ENCODE measurements at places on chromosomes 3 and 15. TPM values are rescaled to one million over a fixed set of nuclear protein-coding genes. Genes with fewer than 3 reads are reported as not detected.
A peak's percentile ranks its signal among the peaks of the same experiment; 100 is the strongest.

SAMD7 gene
- total RNA-seq = not detected

LRTM1 gene
- total RNA-seq = not detected

MEGF11 gene
- not detected for total RNA-seq

ROPN1 gene
- total RNA-seq = not detected

MOBP gene
- not detected for total RNA-seq

DNA sequence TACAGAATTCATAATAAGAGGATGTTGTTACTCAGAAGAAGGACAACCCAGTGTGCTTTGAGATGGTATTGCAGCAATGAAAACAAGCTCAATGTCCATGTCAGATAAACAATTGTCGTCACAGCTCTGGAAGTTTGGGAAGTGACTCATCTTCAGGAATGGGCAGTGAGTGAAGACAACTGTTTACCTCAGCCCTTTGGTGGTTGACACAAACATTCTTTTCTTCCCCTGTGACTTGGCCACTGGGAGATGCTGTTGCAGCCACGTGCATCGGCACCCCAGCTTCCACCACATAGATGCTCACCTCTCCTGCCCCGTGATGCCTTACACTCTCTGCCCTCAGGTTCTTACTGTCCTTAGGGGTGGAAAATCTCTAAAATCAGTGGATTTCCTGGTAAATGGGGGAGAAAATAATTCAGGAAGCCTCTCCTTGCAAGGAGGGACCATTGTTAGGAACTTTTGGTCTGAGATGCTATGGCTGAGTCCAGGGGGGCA is 114.1 kb upstream of the GALNT15 start:
- peak overlapping the region; percentile 86 for H3K27ac ChIP-seq
- no peaks in the 10 kb centered on the region for H3K36me3 ChIP-seq
- H3K4me3 ChIP-seq = no peak overlapping the region
- no peaks in the 10 kb centered on the region for H3K27me3 ChIP-seq
- H3K4me1 ChIP-seq = no peaks in the 10 kb centered on the region
- DNase-seq = peak; percentile 75

DNA sequence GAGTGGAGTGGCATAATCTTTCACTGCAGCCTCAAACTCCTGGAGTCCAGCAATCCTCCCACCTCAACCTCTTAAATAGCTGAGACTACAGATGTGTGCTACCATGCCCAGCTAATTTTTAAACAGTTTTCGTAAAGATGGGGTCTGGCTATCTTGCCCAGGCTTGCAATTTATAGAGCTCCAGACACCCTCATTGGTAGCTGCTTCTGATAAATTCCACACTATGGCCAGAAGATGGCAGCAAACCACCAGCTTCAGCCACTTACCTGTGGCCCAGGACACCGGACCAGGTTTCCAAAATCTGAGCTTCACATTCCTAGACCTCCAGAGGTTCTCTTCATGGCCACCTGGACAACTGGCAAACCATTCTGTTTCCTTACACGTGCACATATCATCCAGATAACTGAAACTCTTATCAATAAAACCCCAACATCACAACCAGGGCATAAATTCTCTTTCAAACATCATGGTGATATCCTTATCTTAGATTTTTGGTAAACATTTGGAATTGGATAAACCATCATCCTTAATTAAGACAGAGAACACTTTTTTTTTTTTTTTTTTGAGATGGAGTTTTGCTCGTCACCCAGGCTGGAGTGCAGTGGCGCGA is 28.9 kb downstream of the FBXW12 start:
- H3K4me1 ChIP-seq = peaks cover 17% of the 10 kb centered on the region
- no peaks in the 10 kb centered on the region for H3K36me3 ChIP-seq
- peak overlapping the region; percentile 90 for H3K27ac ChIP-seq
- no peak overlapping the region for H3K4me3 ChIP-seq

DNA sequence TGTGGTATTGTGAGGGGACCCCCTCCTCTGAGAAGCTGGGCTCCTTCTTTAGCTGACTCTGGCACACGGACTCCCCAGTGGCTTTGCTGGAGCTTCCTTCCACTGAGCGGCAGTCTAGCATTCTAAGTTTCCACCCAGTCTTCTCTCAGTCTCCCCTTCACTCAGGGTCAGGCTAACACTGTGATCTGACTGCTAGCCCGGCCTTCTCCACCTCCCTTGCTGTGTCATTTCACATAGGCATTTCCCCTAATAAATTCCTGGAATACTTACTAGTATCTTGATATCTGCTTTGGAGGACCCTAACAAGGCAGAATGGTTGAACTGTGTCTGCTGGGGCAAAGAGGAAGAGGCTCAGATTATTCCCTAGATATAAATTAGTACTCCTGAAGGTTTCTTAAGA is 106.2 kb upstream of the THBS1 start:
- no peak overlapping the region for H3K4me3 ChIP-seq
- H3K36me3 ChIP-seq = no peaks in the 10 kb centered on the region
- no peaks in the 10 kb centered on the region for H3K4me1 ChIP-seq
- no peak for DNase-seq
- H3K27ac ChIP-seq = peak overlapping the region; percentile 90

GRCh38 chr3:19543212-19543841 is 390.7 kb downstream of the EFHB start:
- H3K36me3 ChIP-seq = no peaks in the 10 kb centered on the region
- H3K4me3 ChIP-seq = no peak overlapping the region

- H3K4me1 ChIP-seq = no peaks in the 10 kb centered on the region
- no peak for DNase-seq
- H3K27me3 ChIP-seq = no peaks in the 10 kb centered on the region
- H3K4me3 ChIP-seq = peak overlapping the region; percentile 71
- no peaks in the 10 kb centered on the region for H3K36me3 ChIP-seq
Measured at GRCh38 chr3:12287727-12288181, 1.1 kb upstream of the PPARG start.

DNA sequence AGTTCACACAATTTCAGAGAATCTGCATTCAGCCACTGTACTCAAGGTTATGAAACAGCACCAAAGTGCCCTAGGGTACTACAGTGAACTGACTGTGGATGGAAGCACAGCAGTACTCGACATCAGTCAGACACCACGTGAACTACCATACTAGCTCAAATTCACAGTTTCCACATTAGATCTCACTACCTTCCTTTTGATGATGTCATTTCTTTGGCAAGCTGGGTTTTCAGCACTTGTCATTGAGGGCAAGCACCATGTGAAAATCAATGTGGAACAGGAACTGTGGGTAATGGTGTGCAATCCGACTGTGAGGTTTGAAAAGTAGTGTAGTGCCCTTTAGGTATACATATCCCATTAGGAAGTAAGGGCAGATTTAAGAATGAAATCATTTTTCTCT is 110.5 kb upstream of the BFSP2 start:
- H3K36me3 ChIP-seq = no peaks in the 10 kb centered on the region
- no peak for DNase-seq
- H3K27ac ChIP-seq = no peak overlapping the region
- H3K27me3 ChIP-seq = no peaks in the 10 kb centered on the region

DNA sequence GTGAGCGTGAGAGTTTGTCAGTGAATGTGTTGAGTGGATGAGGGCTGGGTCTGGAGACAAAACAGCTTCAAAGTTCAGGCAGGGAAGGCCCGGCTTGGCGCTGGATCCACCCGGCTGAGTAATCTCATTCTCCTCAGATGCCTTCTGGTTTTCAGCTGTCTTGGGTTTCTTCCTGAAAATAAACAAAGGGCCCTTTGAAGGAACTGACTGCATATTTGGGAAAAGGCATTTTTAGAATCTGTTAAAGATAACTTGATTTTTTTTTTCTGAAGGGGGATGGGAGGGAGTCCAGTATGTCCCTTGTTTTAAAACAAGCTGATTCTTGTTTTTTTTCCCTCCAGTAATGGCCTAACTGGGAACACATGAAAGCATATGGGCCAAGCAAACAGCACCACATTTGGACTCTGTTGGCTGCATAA is 86.4 kb downstream of the TIGIT start:
- no peaks in the 10 kb centered on the region for H3K27me3 ChIP-seq
- no peak overlapping the region for H3K4me3 ChIP-seq
- H3K4me1 ChIP-seq = peaks cover 8% of the 10 kb centered on the region
- peak; percentile 68 for DNase-seq

- H3K36me3 ChIP-seq = no peaks in the 10 kb centered on the region
- DNase-seq = no peak
- H3K27ac ChIP-seq = no peak overlapping the region
- no peaks in the 10 kb centered on the region for H3K27me3 ChIP-seq
- no peaks in the 10 kb centered on the region for H3K4me1 ChIP-seq
- no peak overlapping the region for H3K4me3 ChIP-seq
Measured at GRCh38 chr15:96629511-96629910, 299.0 kb downstream of the NR2F2 start.

GRCh38 chr3:67558426-67558825 is 96.0 kb downstream of the SUCLG2 start:
- no peaks in the 10 kb centered on the region for H3K4me1 ChIP-seq
- H3K27ac ChIP-seq = no peak overlapping the region
- H3K27me3 ChIP-seq = no peaks in the 10 kb centered on the region

GRCh38 chr3:119145500-119146167 is at the start of gene TEX55:
Gene TEX55 (plus strand): TSS chr3:119146165. CDS start chr3:119146190, 25 bp downstream.
- H3K27ac ChIP-seq = no peak within 1 kb of the TSS
- DNase-seq = no peak
- no peaks in the 10 kb centered on the region for H3K36me3 ChIP-seq
- H3K4me3 ChIP-seq = no peak within 1 kb of the TSS
- H3K4me1 ChIP-seq = no peaks in the 10 kb centered on the region

DNA sequence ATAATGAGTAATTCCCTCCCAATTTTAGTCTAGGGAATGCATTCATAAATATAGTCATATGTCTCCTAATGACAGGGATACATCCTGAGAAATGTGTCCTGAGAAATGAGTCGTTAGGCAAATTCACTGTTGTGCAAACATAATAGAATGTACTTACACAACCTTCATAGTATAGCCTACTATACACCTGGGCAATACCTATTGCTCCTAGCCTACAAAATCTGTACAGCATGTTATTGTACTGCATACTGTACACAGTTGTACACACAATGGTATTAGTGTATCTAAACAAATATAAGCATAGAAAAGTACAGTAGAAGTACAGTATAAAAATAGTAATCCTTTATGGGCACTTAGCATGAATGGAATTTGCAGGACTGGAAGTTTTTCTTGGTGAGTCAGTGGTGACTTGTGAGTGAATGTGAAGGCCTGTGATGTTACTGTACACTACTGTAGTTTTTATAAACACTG is 6.6 kb downstream of the DTWD1 start:
- no peaks in the 10 kb centered on the region for H3K36me3 ChIP-seq
- H3K27me3 ChIP-seq = no peaks in the 10 kb centered on the region
- H3K27ac ChIP-seq = no peak overlapping the region
- no peaks in the 10 kb centered on the region for H3K4me1 ChIP-seq

- no peaks in the 10 kb centered on the region for H3K4me1 ChIP-seq
- DNase-seq = no peak
- H3K36me3 ChIP-seq = no peaks in the 10 kb centered on the region
Measured at GRCh38 chr3:181790561-181790960, 78.8 kb downstream of the SOX2 start.

DNA sequence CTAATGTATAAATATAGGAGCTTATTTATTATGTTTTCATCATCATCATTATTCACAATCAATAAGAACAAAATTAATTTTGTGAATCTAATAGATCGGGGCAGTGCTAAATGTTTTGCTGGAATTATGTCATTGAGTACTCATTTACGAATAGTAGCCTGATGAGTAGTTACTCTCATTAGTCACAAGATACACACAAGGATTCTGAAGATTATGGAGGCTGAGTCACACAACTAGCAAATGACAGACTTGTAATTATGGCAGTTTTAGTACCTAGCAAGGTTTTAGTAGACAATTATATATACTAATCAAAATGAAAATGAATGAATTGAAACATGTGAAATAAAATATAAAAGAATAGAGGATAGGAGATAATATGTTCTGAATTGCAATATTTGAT is 954.2 kb downstream of the CADM2 start:
- H3K4me1 ChIP-seq = no peaks in the 10 kb centered on the region
- no peak overlapping the region for H3K27ac ChIP-seq
- H3K27me3 ChIP-seq = no peaks in the 10 kb centered on the region

GRCh38 chr3:132290833-132291232 is 26.4 kb upstream of the ACP3 start:
- no peak overlapping the region for H3K27ac ChIP-seq
- no peaks in the 10 kb centered on the region for H3K36me3 ChIP-seq
- H3K4me1 ChIP-seq = no peaks in the 10 kb centered on the region

DNA sequence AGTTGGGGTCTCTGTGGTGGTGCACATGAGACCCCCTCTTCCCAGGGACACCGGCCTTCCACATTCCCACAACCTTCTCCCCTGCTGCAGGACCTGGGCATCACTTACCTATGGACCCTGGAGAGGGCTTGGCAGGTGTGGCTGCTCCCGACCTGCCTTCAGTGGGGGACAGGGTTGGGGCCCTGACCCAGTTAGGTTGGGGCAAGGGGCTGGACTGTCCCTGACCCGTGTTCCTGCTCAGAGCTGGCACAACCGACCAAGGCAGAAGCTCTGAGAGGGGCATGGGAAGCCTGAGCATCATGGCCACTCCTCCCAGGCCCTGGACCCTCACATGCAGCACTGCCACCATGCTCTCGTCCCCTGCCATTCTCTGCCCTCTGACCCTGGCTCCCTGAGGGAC is 6.1 kb downstream of the NBEAL2 start:
- no peaks in the 10 kb centered on the region for H3K27me3 ChIP-seq
- no peak for DNase-seq
- H3K4me3 ChIP-seq = no peak overlapping the region
- H3K36me3 ChIP-seq = no peaks in the 10 kb centered on the region
- no peak overlapping the region for H3K27ac ChIP-seq

GRCh38 chr15:90165659-90166489 is 35.3 kb upstream of the SEMA4B start:
- no peaks in the 10 kb centered on the region for H3K4me1 ChIP-seq
- no peaks in the 10 kb centered on the region for H3K36me3 ChIP-seq
- no peak overlapping the region for H3K4me3 ChIP-seq
- no peaks in the 10 kb centered on the region for H3K27me3 ChIP-seq
- DNase-seq = peak; percentile 89

GRCh38 chr3:188303286-188303799 is 149.4 kb downstream of the LPP start:
- H3K4me3 ChIP-seq = no peak overlapping the region
- H3K27ac ChIP-seq = no peak overlapping the region
- no peak for DNase-seq
- no peaks in the 10 kb centered on the region for H3K27me3 ChIP-seq
- H3K4me1 ChIP-seq = no peaks in the 10 kb centered on the region
- no peaks in the 10 kb centered on the region for H3K36me3 ChIP-seq

DNA sequence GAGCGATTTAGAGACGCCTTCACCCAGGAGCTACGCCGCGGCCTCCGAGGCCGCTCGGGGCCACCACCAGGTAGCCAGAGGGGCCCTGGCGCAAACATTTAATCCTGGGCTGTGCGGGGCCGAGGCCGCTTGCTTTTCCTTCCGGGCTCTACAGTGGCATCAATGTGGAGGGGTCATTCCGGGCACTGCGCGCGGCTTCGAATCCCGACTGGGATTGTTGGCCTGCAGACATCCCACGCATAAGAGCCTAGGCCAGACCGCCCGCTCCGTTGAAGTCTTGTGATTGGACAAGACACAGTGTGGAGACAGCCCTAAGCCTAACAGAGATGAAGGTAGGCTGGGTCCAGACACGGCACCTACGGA is 568 bp upstream of the NCBP2 start:
- H3K27me3 ChIP-seq = no peaks in the 10 kb centered on the region
- H3K27ac ChIP-seq = peak overlapping the region; percentile 96
- H3K36me3 ChIP-seq = no peaks in the 10 kb centered on the region
- DNase-seq = no peak
